Foreskin keratinocyte (primary cell): ENCODE measurements at places on chromosomes 3 and 15. TPM values are rescaled to one million over a fixed set of nuclear protein-coding genes. Genes with fewer than 3 reads are reported as not detected.

GRCh38 chr15:68572921-68573320 is 5.9 kb upstream of the CORO2B start:
- DNase-seq, result no peak

- no peak for DNase-seq
These were observed 131.0 kb downstream of the MEX3B start for GRCh38 chr15:81914734-81915256.

DNA sequence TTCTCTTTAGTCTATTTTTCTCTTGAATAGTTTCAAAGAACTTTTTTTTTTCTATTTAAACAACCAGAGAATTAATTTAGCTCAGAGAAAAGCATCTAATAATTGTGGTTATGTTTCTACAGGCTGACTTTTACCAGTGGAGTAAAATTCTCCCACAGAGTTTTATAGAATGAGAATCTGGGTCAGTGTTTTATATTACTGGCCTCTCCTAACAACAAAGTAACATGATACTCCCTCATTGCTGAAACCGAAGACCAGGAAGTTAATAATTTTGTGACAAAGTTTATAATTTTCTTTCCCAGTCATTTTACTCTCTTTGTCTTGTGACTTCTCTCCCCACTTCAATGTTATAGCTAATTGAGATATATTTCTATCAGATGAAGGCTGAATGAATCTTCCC is 946.9 kb downstream of the EPHA3 start:
- no peak for DNase-seq

GRCh38 chr3:73555076-73555475 is 69.7 kb downstream of the PDZRN3 start:
- DNase-seq, result no peak

DNA sequence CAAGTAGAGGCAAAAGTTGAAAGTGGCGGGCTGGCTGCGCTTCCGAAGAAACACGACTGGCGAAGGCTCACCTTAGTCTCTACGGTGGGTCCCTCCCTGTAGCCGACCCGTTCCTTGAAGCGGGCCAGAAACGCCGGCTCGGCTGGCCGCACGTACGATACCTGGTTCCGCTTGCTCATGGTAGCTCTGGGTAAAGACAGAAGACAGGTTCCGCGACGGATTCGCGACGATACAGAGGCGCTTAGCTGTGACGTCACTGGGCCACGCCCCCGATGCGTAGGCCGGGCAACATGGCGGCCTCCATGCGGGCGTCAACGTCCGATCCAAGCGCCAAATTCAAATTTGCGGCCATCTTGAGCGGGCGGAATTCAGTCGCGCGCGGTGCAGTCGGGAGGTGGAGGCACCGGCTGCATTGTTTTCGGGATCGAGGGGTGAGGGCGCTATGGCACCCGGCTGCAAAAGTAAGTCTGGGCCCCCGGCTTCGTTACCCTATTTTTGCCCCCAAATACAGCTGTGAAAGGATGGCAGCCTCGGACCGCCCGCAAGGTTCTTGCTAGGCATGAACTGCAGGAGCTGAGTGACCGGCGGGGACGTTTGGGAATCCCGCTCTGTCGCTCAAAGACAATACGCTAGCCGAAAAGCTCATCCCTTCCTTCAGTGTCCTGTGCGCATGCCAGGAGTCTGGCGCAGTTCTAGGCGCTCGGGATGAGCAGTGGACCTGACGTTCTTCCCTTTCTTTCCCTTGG is at the start of the genes KIAA1143 and KIF15:
KIAA1143 (minus strand) TSS at position 196 of the 746 bp plus-strand sequence; CDS start at position 179, 17 bp downstream.
KIF15 (plus strand) TSS at position 371 of the 746 bp plus-strand sequence; CDS start at position 443, 72 bp downstream.
- DNase-seq, result peak; percentile 68

DNA sequence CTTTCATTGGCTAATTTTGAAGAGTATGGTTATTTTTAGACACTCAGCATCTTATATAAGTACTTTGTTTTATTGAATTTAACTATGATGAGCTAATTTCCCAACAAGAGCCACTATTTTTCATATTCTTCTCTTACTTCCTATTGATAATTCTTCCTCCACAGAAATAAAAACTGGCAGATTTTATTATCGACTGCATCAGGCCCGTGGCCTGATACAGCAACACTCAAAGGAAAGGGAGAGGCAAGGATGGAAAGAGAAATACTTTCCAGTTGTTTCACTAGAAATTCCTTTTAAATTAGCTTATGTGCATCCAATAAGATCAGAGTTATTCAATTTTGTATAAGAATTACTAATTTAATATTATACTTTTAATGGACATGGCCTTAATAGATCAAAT is 886.3 kb downstream of the ROBO1 start:
- no peak for DNase-seq

DNA sequence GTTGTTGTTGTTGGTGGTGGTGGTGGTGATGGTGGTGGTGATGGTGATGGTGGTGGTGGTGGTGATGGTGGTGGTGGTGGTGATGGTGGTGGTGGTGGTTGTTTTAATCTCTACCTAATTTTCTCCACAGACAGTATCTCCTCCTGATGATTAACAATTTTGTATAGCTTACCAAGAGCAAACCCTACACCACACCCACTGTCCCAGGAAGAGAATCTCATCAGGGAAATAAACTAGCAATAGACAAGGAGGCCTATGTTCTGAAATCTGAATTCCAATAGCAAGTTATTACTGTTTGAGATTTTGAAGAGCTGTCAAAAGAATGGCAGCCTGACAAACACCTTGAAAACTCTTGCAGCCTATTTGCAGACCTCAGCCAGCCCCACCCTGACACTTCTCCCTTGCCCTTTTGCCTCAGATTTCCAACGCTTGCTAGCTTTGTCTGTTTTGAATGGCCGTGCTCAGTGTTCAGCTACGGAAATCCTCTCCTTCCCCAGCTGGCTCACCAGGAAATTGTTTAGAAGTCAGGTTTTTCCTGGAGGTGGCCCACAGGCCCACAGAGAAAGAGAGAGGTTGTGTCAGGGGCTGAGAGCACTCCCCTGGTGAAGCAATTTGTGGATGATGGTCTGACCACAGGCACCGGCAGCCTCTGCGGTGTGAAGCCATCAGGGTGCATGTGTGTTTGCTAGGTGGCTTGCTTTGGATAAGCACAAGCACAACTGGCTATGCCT is 101.6 kb downstream of the MAGI1 start:
- no peak for DNase-seq

GRCh38 chr15:36671017-36671416 is 91.6 kb downstream of the CDIN1 start:
- DNase-seq, result no peak

DNA sequence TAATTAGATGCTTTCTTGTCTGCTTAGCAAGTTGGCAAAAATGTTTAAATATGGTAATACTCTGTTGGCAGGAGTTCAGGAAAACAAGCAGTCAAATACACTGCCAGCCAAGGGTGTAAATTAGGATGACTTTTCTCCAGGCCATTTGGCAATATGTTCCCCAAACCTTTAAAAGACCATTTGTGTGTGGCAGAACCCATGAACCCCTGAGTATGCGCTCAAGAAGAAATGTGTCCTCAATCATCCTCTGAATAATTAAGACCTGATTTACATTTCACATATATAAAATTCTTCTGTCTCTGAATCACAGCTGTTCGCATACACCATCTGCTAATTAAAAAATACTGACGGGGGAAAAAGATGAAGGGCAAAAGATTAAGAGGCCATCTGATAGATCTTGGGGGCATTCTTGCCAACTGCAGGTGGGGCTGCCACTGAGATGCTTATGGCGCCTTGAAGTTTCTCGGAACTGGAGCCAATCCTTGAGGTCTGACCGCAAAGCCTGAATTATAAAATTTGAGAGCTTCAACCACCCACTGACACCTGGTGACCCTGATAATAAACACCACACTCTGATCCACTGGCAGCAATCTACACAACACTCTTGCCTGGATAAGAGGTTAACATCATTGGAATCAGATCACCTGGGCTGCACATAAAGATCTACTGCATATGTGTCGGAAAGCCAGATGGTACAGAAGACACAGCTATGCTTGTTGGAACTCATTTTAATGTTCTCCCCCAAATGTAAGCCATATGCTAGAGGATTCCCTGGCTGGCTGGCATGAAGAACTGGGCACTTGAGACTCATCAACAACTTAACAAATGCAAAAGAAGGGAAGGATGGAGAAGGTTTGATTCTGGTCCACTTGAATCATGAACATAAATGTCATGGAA is 190.6 kb downstream of the OSBPL10 start:
- DNase-seq, result no peak

- DNase-seq, result no peak
These were observed 58.1 kb downstream of the DNAH1 start for GRCh38 chr3:52374173-52374572.

The CD86 gene
- polyA plus RNA-seq, result 0.61 and 0.68 TPM in 2 replicates

The NTRK3 gene
- not detected in 2 replicates for polyA plus RNA-seq

GRCh38 chr3:126817781-126818180 is 113.7 kb downstream of the CHCHD6 start:
- no peak for DNase-seq

GRCh38 chr3:170203457-170203856 is 18.8 kb upstream of the PRKCI start:
- no peak for DNase-seq

DNA sequence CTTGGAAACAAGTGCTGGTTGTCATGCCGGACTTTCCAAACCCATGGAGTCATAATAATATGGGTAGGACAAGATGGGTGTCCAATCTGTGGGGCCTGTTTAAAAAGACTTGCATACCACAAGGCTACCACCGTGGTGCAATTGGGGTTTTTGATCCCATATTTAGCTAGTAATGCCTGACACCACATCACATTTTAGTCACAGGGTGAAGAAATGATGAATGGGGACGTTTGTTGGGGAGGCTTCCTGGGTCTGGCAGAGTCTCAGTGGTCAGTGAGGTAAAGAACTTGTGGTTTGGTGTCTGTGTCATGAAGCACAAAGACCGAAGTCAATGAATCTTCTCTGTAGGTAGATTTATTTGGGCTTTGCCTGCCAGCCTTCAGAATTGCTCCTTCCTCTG is 31.0 kb downstream of the P3H2 start:
- no peak for DNase-seq

DNA sequence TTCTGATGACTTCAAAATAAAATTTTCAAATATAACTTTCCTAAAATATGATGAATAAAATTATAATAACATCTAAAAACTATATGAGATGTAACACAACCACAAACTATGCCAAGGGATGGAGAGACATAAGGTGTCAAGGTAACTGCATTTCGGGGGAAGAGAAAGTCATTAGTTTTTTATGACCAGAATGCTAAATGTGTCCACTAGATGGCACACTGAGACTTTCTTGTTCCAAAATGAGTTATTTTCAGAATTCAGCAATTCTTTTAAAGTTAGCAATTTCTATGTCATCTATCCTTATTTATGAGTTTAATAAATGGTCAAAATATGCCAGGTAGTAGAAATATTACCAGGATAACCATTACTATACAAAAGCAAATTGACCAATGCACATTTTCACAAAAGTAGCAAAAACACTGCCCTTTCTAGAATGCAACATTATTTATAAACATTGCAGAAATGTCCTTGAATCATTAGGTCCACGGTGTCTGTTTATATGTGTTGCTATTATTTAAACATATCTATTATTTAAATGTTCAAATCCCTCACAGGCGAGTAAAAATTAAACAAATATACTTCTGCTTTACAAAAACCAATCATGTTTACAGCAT is 374.2 kb downstream of the PLCL2 start:
- DNase-seq, result no peak

The TLR9 gene
- polyA plus RNA-seq, result not detected in 2 replicates

DNA sequence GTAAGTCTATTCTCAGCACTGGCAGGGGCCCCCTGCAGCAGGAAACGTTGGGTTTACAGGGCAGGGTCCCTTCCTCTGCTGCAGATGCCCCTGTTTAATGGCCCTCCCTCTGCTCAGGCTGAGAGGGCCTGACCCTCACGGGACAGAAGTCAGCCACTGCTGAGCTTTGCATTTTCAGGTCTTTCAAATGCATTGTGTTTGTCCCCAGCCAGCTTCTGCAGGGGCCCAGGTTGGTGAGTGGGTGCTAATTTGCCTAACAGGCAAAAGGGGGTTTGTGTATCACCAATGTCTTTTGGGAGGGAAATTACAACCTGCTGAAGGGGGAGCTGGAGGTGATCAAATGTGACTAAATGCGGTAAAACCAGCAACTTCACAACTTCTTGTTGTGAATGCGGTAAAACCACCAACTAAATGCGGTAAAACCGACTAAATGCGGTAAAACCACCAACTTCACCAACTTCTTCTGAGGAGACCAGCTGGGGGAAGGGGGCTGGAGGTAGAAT is 44.8 kb upstream of the UBE2E1 start:
- DNase-seq, result no peak

GRCh38 chr3:24503616-24504113 is 9.0 kb upstream of the THRB start:
- no peak for DNase-seq

The ANKDD1A gene
- 2.0 and 3.1 TPM in 2 replicates for polyA plus RNA-seq

GRCh38 chr3:53231532-53232511 is 24.0 kb downstream of the TKT start:
- no peak for DNase-seq

The EID1 gene
- 56.9 and 61.8 TPM in 2 replicates for polyA plus RNA-seq

GRCh38 chr3:153209596-153209995 is 47.6 kb downstream of the RAP2B start:
- peak; percentile 71 for DNase-seq

- no peak for DNase-seq
These were observed 197.0 kb upstream of the KCNH8 start for GRCh38 chr3:18951333-18951732.

The WDR6 gene
- 75.2 and 79.6 TPM in 2 replicates for polyA plus RNA-seq
